ENCODE measurements at places on chromosomes 3 and 15. TPM values are rescaled to one million over a fixed set of nuclear protein-coding genes. Genes with fewer than 3 reads are reported as not detected.
A peak's percentile ranks its signal among the peaks of the same experiment; 100 is the strongest.

DNA sequence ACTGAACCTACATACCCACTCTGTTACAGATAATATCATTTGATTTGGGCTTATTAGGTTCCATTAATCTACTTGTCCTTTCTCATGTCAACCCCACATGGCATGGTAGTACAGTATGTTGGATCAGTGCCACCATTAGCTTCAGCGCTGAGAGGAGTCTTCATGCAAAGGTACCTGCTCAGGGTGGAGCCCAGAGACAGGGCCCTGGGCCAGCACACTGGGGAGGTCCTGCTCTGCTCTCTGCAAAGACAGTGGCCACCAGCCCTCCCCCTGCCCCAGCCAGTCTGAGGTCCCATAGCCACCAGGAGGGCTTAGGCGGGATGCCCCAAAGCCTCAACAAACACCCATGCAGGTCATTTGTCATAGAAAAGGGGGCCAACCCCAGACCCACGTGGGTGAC lies 71.0 kb downstream of the ATP10A start:
- no peaks in the 10 kb centered on the region for H3K27me3 ChIP-seq
- DNase-seq: no peak
- H3K36me3 ChIP-seq: no peaks in the 10 kb centered on the region
- H3K4me3 ChIP-seq: no peak overlapping the region
- peaks cover 2% of the 10 kb centered on the region for H3K4me1 ChIP-seq

GRCh38 chr3:20140881-20141280 lies 45.1 kb downstream of the SGO1 start:
- H3K36me3 ChIP-seq: peaks cover 43% of the 10 kb centered on the region
- no peaks in the 10 kb centered on the region for H3K27me3 ChIP-seq
- no peak overlapping the region for H3K27ac ChIP-seq

DNA sequence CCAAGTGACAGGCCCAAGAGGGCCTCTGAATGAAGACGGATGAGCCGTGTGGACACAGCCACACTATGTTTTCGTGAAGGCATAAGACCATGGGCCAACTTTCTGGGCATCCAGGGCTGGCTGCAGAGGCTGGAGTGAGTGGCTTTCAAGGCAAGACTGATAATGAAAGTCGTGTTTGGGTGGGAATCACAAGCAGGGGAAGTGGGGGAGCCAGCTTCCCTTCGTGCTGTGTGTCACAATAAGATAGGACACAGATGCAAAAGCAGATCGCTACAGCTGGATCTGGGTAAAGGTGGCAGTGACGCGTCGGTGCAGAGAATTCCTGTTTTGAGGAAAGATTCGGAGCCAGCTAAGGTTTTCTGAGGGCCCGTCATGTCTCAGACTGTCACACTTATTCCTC lies 309.8 kb upstream of the CTDSPL start:
- H3K27me3 ChIP-seq: no peaks in the 10 kb centered on the region
- H3K4me3 ChIP-seq: no peak overlapping the region
- H3K36me3 ChIP-seq: no peaks in the 10 kb centered on the region
- no peak for DNase-seq

GRCh38 chr3:58234516-58234931 lies 3.1 kb upstream of the ABHD6 start:
- no peak overlapping the region for H3K4me3 ChIP-seq
- DNase-seq: no peak
- H3K27ac ChIP-seq: no peak overlapping the region
- H3K4me1 ChIP-seq: peaks cover 14% of the 10 kb centered on the region
- H3K27me3 ChIP-seq: no peaks in the 10 kb centered on the region
- no peaks in the 10 kb centered on the region for H3K36me3 ChIP-seq

GRCh38 chr15:79887054-79887930 lies 9.5 kb downstream of the MTHFS start:
- H3K27ac ChIP-seq: no peak overlapping the region
- no peaks in the 10 kb centered on the region for H3K4me1 ChIP-seq
- no peak for DNase-seq
- no peaks in the 10 kb centered on the region for H3K27me3 ChIP-seq
- no peak overlapping the region for H3K4me3 ChIP-seq

- no peaks in the 10 kb centered on the region for H3K27me3 ChIP-seq
- H3K27ac ChIP-seq: no peak overlapping the region
These were observed 37.5 kb upstream of the RFX7 start for GRCh38 chr15:56281145-56281544.

DNA sequence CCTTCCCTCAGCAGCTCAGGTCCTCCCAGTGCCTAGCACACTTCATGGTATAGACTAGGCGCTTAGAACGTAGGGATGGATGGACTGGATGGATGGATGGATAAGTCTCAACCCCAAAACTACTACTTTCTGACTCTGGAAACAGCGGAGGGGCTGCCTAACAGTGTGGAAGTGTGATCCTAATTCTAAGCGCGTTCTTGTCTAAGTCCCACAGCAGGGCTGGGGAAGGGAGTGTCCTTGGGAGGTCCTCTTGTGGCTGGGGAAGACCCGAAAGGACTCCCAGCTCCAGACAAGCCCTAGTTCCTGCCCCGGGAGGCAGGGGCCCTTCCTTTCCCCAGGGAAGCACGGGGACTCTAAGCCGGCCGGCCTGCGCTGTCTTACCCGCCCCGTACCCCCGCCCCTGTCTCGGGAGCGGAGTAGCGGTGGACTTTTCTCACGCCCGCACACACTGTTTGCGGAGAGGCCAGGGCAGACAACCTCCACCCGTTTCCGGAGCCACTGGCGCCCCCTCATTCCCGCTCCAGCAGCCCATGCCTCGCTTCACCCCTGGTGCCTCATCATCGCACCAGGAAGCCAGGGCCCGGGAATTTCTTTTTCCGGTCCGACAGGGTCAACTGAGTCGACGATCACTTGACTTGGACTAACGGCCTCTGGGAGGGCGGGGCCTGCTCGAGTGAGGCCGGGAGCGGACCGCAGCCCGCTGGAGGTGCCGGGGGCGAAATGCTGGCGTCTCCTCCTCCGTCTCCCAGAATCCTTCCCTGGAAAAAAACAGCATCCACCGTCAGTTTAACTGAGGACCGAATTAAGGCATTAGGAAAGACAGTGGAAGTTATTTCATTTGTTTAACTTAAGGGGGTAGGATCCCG lies 133.3 kb downstream of the TBC1D2B start:
- no peaks in the 10 kb centered on the region for H3K36me3 ChIP-seq
- no peaks in the 10 kb centered on the region for H3K27me3 ChIP-seq
- H3K4me1 ChIP-seq: no peaks in the 10 kb centered on the region

DNA sequence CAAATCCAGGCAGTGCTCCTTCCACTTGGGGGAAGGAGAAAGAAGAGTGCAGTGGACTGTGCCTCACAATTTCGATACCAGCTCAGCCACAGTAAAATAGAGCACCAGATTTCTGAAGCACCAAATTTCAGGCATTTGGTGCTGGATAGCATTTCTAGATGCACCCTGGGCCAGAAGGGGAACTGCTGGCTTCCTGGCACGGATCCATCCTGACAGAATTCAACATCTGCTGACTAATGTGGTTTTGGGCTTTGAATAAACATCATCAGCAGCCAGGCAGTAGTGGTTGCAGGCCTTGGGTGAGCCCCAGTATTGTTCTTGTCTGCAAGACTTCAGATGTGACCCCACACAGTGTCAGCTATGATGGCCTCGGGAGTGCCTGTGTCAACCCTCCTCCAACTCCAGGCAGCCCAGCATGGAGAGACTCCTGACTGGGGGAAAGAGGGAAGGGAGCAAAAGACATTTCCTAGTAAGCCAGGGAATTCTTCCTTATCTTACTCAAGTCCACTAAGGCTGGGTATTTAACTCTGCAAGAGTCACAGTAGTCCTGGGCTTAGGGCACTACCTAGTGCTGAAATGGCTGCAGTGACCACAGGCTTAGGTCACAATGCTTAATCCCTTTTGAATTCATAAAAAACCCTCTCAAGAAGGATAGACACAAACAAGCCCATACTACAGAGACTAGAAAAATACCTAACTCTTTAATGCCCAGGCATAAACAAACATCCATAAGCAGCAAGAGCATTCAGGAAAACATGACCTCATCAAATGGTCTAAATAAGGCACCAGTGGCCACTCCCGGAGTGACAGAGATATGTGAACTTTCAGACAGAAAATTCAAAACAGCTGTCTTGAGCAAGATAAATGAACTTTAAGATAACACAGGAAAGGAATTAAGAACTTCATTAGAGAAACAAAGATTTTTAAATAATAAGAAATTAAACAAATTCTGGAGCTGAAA lies 74.7 kb downstream of the SPATA16 start:
- DNase-seq: no peak
- no peaks in the 10 kb centered on the region for H3K36me3 ChIP-seq
- no peaks in the 10 kb centered on the region for H3K4me1 ChIP-seq

DNA sequence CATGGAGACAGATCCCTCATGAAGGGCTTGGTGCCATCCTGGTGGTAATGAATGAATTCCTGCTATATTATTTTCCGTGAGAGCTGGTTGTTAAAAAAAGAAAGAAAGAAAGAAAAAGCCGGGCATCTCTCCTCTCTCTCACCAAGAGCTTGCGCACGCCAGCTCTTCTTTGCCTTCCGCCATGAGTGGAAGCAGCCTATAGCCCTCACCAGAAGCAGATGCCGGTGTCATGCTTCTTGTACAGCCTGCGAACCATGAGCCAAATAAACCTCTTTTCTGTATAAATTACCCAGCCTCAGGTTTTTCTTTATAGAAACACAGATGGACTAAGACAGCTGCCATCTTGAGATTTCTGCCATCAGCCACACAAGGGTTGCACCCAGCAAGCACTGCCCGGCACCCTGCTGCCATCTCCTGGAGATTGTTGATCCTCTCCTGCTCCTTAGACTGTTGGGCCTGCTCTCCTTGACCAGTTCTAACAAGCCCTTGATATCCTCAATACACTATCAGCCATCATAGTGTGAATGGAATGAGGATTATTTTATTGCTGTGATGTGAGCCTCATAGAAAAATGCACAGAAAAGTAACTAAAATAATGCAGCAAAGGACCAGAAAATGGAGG lies 3.5 kb upstream of the AHSG start:
- no peaks in the 10 kb centered on the region for H3K36me3 ChIP-seq
- no peak for DNase-seq
- H3K4me1 ChIP-seq: no peaks in the 10 kb centered on the region
- H3K27ac ChIP-seq: no peak overlapping the region

GRCh38 chr3:73611176-73611575 lies 13.6 kb downstream of the PDZRN3 start:
- H3K27me3 ChIP-seq: no peaks in the 10 kb centered on the region
- no peaks in the 10 kb centered on the region for H3K36me3 ChIP-seq
- peaks cover 62% of the 10 kb centered on the region for H3K4me1 ChIP-seq
- no peak overlapping the region for H3K4me3 ChIP-seq
- H3K27ac ChIP-seq: peak overlapping the region; percentile 91

DNA sequence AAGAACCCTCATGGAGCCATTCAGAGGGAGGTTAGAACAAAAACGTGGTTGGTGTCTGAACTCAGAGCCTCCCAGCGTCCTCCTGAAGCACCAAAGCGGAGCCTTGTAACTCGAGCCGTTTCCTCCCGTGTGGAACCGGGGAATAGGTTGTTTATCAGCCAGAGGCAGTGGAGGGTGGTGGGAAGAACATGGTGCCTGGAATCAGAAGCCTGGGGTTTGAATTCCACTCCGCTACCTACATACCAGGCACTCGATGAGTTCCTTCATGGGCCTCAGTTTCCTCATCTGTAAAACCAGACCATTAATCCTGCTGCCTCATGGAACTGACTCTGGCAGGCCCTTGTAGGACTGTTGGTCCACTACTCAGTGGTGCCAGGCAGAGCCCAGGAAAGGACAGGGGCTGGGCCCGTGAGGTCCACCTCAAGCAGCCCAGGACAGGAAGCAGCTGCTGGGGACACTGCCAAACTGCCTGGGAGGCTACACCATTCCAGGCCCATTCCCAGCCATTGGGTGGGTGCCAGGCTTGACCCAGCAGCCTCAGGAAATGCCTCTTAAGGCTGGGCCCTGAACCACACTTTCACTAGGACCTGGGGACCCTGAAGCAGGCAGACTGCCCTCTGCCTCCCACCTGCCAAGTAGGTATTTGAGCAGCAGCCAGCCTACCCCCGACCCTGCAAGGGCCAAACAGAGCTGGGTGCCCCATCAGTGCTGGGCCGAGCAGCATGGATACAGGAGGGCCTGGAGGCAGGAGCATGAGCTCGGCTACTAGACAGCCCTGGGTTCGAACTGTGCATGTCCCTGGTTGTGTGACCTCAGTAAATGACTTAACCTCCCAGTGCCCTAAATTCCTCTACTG lies 33.4 kb downstream of the PRKCD start:
- DNase-seq: peak; percentile 72
- H3K27ac ChIP-seq: no peak overlapping the region
- H3K27me3 ChIP-seq: no peaks in the 10 kb centered on the region
- H3K4me1 ChIP-seq: peaks cover 15% of the 10 kb centered on the region

DNA sequence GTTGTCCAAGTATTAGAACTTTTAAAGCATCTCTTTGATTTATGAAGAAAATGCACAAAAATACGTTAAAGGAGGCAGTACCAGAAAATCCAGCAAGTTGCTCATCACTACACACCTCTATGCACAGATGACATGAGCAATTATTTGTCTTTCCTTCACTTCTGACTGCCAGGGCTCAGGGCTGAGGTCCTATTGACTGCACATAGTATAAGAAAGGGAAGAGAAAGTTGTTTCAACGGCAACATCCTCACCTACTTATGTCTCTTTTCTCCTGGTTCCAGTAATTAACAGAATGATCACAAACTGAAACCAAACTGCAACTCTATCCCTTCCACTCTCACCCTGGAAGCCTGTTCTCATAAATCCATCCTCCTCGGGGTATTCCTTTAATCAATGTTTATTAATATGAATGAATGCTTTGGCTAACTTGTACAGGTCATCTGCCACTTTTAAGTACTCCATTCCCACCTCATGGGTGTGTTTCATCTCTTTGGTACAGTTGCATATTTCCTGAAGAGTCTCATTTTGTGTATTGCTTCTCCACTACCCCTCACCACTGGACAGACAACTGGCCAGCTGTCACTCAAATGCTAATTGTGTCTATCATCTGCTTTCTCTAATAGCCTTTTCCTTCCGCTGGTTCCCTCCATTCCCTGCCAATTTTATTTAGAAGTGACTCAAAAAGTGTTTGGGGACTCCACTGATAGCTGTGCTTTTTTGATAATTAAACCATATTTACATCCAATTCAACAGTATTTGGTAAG lies 34.5 kb downstream of the RAB27A start:
- H3K36me3 ChIP-seq: no peaks in the 10 kb centered on the region
- no peak for DNase-seq
- H3K4me1 ChIP-seq: no peaks in the 10 kb centered on the region
- peak overlapping the region; percentile 43 for H3K4me3 ChIP-seq
- no peaks in the 10 kb centered on the region for H3K27me3 ChIP-seq
- no peak overlapping the region for H3K27ac ChIP-seq

ZNF501 gene
- 1.7 TPM for total RNA-seq

UCN2 gene
- total RNA-seq: not detected

TTBK2 gene
- 23.0 TPM for total RNA-seq

CHRNA3 gene
- 0.06 TPM for total RNA-seq

PLSCR2 gene
- not detected for total RNA-seq

NEDD4 gene
- 65.3 TPM for total RNA-seq

NR2E3 gene
- not detected for total RNA-seq

BTBD1 gene
- total RNA-seq: 193 TPM
